ENCODE measurements at places on chromosomes 7 and 10.

DNA sequence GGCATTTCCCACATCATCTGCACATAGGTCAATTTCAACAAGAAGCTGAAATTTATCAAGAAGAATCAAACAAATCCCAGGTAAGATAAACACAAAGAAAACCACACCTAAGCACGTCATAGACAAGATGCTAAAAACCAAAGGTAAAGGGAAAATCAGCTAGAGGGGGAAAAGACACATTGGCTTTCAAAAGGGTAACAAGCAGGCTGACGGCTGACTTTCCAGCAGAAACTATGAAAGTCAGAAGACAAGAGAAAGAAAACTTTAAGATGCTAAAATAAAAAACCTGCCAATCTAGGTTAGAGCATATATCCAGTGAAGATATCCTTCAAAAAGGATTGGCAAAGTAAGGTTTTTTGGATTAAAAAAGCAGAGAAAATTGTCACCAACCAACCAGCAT, 59.9 kb upstream of the RHEB start:
- no peak for DNase-seq

DNA sequence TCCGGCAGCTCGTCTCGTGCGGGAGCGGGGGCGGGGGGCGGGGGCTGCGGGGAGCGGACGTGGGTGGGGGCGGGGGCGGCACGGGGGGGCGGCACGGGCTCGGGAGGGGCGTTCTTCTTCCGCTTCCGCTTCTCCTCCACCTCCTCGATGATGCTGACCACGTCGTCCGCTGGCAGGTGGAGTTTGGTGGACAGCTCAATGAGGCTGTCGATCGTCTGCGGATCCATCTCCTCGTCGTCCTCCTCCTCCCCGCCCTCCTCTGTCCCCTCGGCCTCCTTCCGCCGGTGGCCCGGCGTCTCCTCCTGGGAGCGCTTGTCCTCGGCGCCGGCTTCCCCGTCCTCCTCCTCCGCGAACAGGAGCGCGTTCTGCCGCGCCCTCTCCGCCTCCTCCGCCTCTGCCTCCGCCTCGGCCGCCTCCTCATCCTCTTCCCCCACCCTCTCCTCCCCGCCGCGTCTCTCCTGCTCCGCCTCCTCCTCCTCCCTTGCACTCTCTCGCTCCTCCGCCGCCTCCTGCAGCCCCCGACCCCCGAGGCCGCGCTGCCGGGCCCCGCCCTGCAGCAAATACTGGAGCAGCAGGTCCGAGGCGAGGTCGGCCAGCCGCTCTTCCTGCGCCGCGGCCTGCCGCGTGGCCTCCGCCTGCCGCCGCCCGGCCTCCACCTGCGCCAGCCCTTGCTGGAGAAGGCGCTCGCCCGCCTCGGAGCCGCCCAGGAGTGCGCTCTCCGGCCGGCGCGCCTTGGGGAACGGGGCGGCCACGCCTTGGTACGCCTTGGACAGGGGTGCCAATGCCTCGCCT, 1.9 kb downstream of the VGF start:
- DNase-seq: no peak

DNA sequence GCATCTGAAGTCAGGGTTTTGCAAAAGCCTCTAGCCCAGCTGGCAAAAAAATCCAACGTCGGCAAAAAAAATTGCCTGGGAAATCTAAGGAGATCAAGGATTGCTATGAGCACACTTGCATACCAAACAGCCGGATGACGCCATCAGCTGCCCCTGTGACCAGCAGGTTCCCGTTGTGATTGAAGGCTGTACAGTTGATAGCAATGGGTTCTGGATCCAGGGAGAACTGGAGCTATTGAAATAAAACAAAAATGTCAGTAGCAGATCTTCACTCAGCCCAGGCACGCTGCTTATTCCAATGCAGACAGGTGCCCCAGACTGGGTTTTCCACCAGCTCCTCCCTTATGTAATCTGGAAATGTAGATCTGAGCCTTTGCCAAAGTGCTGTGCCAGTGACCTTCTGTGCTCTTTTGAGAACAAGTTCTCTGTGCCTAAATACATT, 18.7 kb upstream of the CYREN start:
- DNase-seq: no peak

DNA sequence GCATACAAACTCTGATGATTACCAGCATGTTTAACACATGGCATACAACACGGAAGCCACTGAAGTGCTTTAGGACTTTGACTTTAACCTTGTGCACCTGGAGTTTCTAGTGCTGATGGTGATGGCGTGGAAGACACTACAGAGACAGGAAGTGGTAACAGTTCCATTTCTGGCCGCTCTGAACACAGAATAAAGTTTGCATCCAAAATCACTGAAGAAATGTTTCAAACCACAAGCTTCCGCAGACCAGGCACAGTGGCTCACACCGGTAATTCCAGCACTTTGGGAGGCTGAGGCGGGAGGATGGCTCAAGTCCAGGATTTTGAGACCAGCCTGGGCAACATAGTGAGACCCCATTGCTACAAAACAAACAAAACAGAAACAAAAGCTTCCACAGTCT, 40.3 kb upstream of the TNPO3 start:
- no peak for DNase-seq

DNA sequence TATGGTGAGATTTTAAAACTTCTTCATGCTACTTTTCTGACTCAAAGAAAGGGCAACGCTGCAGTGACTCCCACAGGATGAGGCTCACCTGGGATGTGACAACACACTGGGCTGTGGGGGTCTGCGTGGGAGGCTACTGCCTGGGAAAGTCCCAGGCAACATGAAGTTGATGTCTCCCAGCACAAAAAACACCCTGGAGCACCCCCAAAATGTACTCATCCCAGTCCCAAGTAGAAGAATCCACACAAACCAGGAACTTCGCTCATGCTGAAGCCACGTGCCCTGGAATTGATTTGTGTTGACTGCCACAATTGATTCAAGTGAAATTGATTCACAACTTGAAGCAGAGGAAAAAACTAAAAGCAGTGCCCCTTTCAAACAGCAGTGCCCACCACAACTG, 24.9 kb upstream of the PTPRN2 start:
- no peak for DNase-seq

DNA sequence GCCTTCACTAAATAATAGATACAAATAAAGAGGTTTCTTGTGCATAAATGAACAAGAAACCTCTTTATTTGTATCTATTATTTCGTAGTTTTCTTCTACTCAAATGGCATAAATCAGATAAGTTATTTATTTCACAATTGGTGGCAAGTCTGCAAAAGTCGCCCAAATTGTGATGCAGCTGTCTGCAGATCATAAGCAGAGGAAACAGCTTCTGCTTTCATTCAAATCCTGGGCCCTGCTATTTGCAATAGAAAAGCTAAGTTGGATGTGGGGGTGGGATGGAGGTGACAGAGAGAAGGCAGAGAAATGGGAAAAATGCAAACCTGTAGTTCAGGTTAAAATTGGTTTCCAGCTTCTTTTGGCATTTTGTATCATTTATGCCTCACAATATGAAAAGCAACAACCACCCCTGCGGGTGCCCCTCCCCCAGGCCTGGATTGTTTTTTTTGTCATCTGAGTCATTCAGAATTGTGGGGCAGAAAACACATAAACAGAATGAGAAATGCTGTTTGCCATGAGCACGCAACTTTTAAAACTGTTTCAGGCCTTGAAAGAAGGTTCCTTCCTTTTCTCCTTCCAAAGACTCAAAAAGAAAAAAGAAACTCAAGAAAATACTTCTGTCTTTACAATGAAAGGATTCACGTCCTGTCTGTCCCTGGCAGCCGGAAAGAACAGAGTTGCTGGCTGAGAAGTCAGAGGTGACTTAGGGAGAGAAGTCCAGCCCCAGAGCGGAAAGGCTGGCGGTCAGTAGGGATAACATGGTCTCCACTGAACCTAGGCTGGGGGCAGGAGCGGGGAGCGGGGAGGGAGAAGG, 132.9 kb downstream of the BAMBI start:
- DNase-seq: no peak

GRCh38 chr10:28833313-28833712, 156.0 kb downstream of the BAMBI start:
- DNase-seq: no peak

DNA sequence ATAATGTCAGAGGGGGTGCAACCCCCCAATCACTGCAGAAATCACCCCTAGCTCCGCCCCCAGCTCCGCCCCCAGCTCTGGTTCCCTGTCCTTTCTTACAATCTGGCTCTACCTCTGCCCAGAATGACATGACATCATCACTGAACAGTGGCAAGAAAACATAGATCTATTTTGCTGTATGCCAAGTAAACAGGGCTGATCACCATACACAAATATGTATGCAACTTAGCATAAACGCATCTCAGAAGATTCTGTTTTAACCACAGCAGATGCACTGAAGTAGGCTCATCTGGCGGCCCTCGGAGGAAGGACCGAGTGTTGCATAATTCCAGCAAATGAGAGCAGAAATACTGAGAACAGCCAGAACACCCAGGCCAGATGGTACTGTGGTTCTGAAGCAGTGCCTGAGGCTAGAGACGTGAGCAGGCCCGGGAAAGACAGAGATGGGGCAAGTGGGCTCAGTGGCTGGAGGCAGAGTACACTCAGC, 293.3 kb upstream of the KLF14 start:
- peak; percentile 38 for DNase-seq

DNA sequence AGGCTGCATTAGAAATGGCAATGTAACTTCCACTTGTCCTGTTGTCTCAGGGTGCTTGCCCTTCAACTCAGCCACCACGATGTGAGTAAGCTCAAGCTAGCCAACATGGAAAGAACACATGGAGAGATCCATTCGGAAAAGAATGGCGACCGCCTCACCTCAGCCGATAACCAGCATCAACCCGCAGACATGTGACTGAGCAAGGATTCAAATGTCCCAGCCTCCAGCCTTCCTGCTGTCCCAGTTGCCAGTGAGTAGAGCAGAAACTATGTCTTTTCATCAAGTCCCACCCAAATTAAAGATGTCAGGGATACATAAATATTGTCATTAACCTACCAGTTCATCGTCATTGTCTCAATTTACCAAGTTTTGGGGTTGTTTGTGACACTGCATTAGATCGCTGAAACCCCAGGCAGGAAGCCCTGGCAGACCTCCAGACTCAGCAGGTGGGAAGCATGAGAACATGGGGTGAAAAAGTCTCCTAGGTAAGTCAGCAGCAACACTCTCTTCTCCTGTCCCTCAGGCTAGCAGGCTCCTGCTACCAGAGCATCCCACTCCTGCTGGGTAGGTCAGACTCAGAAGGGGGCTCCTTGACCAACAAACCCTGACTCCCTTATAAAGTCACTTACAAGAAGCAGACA, 67.0 kb downstream of the OSBPL3 start:
- DNase-seq: no peak

DNA sequence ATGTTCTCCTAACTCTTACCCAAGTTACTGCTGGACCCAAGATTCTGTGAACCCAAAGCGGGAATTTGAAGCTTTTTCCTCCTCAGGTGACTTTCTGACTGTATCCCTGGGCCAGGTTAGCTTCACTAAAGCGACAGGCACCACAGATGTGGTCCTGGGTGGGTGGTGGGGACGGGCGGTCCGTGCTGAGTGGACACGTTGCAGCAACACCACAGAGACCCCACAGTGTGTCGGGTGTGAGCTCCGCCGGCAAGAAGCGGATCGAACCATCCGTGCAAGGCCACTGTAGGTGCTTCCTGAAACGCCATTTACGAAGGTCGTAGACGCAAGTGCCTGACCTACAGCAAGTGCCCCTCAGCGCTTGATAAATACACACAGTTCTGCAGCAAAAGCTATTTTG, 325.9 kb downstream of the ADARB2 start:
- no peak for DNase-seq

- DNase-seq: no peak
Measured at GRCh38 chr10:76628801-76629200, 1008.8 kb downstream of the KCNMA1 start.

DNA sequence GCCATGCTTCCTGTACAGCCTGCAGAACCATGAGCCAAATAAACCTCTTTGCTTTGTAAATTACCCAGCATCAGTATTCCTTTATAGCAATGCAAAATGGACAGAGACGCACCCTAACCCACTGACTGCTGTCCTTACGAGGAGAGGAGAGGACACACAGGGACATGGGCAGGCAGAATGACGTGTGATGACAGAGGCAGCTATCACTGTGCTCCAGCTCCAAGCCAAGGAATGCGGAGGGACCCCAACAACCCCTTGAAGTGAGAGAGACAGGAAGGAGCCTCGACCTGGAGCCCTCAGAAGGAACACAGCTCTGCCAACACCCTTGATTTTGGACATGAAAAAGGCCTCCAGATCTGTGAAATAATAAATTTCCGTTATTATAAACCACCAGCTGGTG, 46.6 kb upstream of the EBF3 start:
- no peak for DNase-seq

GRCh38 chr10:91901784-91902677, 7.3 kb downstream of the FGFBP3 start:
- DNase-seq: peak; percentile 79

GRCh38 chr7:139889186-139889871, 60.3 kb downstream of the TBXAS1 start:
- DNase-seq: no peak

- DNase-seq: peak; percentile 29
Measured at GRCh38 chr7:15839416-15840100, 153.1 kb upstream of the MEOX2 start.

DNA sequence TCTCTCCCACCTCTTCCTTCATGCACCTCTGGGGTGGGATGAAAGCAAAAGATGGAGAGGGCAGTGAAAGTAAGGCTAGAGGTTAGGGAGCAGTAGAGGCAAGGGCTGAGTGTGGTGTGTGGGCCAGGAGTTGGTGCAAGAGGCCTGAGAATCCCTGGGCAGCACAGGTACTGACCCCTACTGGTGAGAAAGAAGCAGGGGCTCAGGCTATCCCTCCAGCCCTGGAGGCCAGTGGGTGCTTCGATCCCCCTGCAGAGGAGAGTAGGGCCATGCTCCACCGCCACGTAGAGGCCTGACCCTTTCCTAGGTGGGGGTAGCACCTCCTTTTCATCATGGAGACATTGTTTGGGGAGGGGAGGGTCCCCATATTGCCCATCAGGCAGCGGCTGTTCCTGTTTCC, 9.8 kb downstream of the CDHR1 start:
- DNase-seq: no peak

- no peak for DNase-seq
Measured at GRCh38 chr10:13402021-13402420, 53.9 kb upstream of the SEPHS1 start.

DNA sequence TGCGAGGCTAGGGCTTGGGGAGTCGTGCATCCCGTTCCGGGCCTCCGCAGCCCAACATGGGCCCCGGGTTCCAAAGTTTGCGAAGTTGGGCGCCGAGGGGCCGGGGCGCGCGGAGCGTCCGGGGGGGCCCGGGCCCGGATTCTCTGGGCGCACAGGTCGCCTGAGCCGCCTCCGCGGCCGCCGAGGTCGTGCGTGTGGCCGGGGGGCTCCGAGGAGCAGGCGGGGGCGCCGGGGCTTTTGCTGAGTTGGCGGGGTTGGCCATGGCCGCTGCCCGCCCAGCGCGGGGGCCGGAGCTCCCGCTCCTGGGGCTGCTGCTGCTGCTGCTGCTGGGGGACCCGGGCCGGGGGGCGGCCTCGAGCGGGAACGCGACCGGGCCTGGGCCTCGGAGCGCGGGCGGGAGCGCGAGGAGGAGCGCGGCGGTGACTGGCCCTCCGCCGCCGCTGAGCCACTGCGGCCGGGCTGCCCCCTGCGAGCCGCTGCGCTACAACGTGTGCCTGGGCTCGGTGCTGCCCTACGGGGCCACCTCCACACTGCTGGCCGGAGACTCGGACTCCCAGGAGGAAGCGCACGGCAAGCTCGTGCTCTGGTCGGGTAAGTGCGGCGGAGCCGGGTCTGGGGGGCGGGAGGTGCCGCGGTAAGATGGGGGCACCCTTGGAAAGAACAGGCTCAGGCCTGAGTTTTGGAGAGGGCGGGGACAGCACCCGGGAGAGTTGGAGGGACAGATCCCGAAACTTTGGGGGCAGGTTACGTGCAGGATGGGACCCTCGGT, 643 bp downstream of the SMO start:
- DNase-seq: peak; percentile 60

GRCh38 chr7:81770728-81771223, 929 bp upstream of the HGF start:
- DNase-seq: no peak

GRCh38 chr10:30354669-30355068, 5.6 kb upstream of the MTPAP start:
- no peak for DNase-seq

Measured in hepatocyte (in vitro differentiated cells).